Upper lobe of right lung (tissue), 1 donor: ENCODE measurements at places on chromosomes 6 and 20.
A peak's percentile ranks its signal among the peaks of the same experiment; 100 is the strongest.

- DNase-seq, result no peak
- H3K4me1 ChIP-seq, result no peaks in the 10 kb centered on the region
- H3K4me3 ChIP-seq, result no peak overlapping the region
- H3K27me3 ChIP-seq, result no peaks in the 10 kb centered on the region
- no peak overlapping the region for H3K27ac ChIP-seq
- H3K36me3 ChIP-seq, result peaks cover 31% of the 10 kb centered on the region
Measured at GRCh38 chr6:145903356-145904102, 60.6 kb downstream of the SHPRH start.

- H3K27me3 ChIP-seq, result no peaks in the 10 kb centered on the region
- no peak overlapping the region for H3K4me3 ChIP-seq
- peaks cover 8% of the 10 kb centered on the region for H3K4me1 ChIP-seq
- peak overlapping the region; percentile 51 for H3K27ac ChIP-seq
Measured at GRCh38 chr6:167543602-167544497, 219.0 kb downstream of the TTLL2 start.

- no peak overlapping the region for H3K4me3 ChIP-seq
- peak overlapping the region; percentile 15 for H3K27ac ChIP-seq
- no peaks in the 10 kb centered on the region for H3K27me3 ChIP-seq
- no peak for DNase-seq
- peaks cover 25% of the 10 kb centered on the region for H3K4me1 ChIP-seq
Measured at GRCh38 chr20:41180599-41181333, 43.4 kb downstream of the PLCG1 start.

DNA sequence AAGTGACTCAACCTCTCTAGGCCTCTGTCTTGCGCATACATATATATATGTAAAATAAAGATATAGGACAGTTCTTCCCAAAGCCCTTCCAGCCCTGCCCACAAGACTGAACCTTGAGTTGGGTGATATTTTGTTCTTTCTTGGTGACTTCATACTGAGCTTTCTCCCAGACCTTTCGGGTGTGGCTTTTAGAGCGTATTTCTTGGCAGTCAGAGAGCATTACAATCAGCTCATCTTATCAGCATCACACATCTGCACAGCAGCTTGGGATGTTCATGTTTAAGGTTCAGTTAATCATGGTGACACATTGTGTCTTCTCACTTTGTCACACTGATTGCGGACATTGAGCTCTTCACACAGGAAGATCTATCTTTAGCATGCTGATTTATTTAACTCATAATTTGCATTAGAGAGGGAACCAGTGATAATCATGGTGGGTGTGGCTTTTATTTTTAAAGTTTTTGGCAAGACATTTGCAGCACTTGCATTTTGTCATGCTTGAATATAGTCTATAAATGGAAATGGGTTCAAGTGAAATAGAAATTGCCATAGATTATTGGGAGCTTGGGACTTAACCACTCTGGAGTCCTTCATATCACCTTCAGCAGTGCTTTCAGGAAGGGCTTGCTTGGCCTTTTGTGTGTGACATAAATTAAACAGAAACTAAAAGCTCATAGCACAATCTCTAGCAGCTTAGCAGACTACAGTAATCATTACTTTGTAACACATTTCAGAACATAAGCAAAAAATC lies 8.3 kb downstream of the KIF3B start:
- H3K36me3 ChIP-seq, result no peaks in the 10 kb centered on the region
- peaks cover 14% of the 10 kb centered on the region for H3K4me1 ChIP-seq
- H3K27ac ChIP-seq, result peak overlapping the region; percentile 52
- DNase-seq, result no peak

DNA sequence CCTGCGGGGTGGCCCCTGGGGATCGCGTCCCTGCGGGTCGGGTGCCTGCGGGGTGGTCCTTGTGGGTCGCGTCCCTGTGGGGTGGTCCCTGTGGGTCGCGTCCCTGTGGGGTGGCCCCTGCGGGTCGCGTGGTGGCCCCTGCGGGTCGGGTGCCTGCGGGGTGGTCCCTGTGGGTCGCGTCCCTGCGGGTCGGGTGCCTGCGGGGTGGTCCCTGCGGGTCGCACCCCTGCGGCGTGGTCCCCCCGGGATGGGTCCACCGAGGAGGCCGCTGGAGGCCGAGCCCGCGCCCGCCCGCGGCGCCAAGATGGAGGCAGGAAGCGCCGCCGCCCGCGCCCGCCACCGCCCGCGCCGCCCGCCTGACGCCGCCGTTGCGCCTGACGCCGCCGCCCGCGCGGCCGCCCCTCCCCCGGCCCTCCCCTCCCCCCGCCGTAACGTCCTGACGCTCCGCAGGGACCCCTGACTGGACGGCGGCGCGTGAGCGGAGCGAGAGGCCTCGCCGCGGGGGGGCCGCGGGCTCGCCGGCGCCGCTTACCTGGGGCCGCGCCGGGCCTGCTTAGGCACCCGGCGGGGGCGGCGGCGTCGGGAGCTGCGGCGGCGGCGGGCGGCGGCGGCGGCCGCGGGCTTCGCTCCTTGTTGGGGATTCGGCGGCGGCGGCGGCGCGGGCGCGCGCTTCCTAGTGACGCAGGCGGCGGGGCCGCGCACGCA lies at the start of gene GMEB2:
TSS of gene GMEB2 (minus strand) at position 678 of the 705 bp plus-strand sequence. CDS start 7,704 bp downstream, outside the sequence.
- no peaks in the 10 kb centered on the region for H3K27me3 ChIP-seq
- peaks cover 8% of the 10 kb centered on the region for H3K4me1 ChIP-seq
- peak within 1 kb of the TSS; percentile 93 for H3K4me3 ChIP-seq
- peak within 1 kb of the TSS; percentile 93 for H3K27ac ChIP-seq

- no peaks in the 10 kb centered on the region for H3K4me1 ChIP-seq
- no peak for DNase-seq
- H3K4me3 ChIP-seq, result no peak overlapping the region
- no peaks in the 10 kb centered on the region for H3K36me3 ChIP-seq
Measured at GRCh38 chr6:144888621-144889020, 603.5 kb downstream of the UTRN start.

DNA sequence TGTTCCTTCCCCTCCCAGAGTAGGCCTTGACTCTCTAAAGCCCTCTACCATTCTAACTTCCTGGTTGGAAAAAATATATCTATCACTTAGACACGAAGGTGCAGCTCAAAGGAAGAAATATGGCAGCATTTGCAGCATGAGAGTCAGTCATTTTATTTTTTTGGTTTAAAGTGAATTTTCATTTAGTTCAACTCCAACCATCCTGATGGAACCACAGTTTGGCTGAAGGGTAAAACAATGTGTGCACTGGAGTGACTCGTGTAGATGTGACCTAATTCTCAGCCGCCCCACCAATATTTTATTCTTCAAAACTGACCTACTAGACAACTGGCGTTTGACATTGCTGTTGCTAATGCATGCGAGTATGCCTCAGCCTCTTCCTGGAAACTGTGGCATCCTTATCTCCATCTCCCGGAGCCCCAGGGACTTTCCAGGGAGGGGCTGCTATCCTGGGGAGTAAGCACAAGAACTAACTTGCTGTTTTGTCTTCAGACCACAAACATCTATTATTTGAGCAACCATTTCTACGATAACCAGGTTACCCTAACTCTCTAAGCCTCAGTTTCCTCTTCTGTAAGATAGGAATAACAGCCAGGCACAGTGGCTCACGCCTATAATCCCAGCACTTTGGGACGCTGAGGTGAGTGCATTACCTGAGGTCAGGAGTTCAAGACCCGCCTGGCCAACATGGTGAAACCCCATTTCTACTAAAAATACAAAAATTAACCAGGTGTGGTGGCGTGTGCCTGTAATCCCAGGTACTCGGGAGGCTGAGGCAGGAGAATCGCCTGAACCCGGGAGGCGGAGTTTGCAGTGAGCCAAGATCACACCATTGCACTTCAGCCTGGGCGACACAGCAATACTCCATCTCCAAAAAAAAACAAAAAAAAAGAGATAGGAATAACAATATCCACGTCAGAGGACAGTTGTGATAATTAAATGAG lies 148.7 kb upstream of the JARID2 start:
- no peaks in the 10 kb centered on the region for H3K27me3 ChIP-seq
- H3K36me3 ChIP-seq, result no peaks in the 10 kb centered on the region
- no peaks in the 10 kb centered on the region for H3K4me1 ChIP-seq
- no peak for DNase-seq

- no peak for DNase-seq
- H3K36me3 ChIP-seq, result no peaks in the 10 kb centered on the region
- no peak overlapping the region for H3K4me3 ChIP-seq
- no peaks in the 10 kb centered on the region for H3K27me3 ChIP-seq
- no peak overlapping the region for H3K27ac ChIP-seq
Measured at GRCh38 chr6:1297746-1298145, 14.2 kb upstream of the FOXQ1 start.

DNA sequence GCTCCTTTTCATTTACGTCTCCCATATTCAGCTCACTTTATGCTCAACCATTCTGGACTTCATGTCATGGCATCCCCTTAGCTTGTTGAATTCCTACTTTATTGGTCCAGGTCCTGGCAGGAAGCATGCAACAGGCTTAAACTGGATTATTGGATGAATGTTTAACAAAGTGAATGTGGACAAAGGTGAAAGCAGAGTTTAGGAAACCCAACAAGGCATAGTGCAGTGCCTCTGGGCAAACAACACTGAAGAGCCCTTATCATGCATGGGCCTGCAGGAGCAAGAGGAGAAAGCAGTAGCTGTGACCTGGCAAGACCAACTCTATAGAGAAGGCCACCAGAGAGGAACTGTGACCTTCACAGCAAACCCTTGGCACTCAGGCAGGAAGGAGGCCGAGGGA lies 5.3 kb upstream of the ANKRD66 start:
- no peaks in the 10 kb centered on the region for H3K36me3 ChIP-seq
- H3K4me1 ChIP-seq, result no peaks in the 10 kb centered on the region
- H3K27me3 ChIP-seq, result peaks cover 11% of the 10 kb centered on the region
- no peak overlapping the region for H3K27ac ChIP-seq
- DNase-seq, result no peak

DNA sequence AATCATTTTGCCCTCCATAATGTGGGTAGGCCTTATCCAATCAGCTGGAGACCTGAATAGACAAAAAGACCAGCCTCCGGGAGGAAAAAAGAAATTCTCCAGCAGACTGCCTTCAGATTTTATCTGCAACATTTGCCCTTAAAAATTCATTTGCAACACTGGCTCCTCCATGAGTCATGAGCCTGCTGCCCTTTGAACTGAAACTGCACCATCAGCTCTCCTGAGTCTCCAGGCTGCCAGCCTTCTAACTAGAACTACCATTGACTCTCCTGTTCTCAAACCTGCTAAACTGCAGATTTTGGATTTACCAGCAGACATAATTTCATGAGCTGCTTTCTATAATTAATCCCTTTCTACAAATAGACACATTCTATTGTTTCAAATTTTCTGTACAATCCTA lies 223.9 kb upstream of the THEMIS start:
- no peak overlapping the region for H3K4me3 ChIP-seq
- H3K36me3 ChIP-seq, result no peaks in the 10 kb centered on the region
- no peak for DNase-seq
- H3K27me3 ChIP-seq, result no peaks in the 10 kb centered on the region

GRCh38 chr6:55678330-55679224 lies 99.6 kb upstream of the HMGCLL1 start:
- DNase-seq, result no peak
- H3K27me3 ChIP-seq, result no peaks in the 10 kb centered on the region
- no peak overlapping the region for H3K4me3 ChIP-seq
- H3K27ac ChIP-seq, result peak overlapping the region; percentile 24
- no peaks in the 10 kb centered on the region for H3K36me3 ChIP-seq

DNA sequence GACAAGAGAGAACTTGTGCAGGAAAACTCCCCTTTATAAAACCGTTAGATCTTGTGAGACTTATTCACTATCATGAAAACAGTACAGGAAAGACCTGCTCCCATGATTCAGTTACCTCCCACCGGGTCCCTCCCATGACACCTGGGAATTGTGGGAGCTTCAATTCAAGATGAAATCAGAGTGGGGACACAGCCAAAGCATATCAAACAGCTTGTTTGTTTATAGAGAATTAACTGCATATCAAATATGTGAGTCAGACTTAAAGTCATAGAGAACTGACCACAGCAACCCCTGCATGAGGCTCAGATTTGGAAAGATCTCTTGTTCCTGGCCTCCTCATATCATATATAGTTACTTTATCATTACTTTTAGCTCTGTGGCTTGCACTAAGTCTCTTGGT lies 29.1 kb upstream of the HDAC2 start:
- DNase-seq, result no peak
- H3K36me3 ChIP-seq, result no peaks in the 10 kb centered on the region
- H3K4me3 ChIP-seq, result no peak overlapping the region
- H3K27ac ChIP-seq, result no peak overlapping the region
- H3K27me3 ChIP-seq, result no peaks in the 10 kb centered on the region

- no peaks in the 10 kb centered on the region for H3K27me3 ChIP-seq
- H3K4me3 ChIP-seq, result no peak overlapping the region
- no peak overlapping the region for H3K27ac ChIP-seq
- H3K4me1 ChIP-seq, result no peaks in the 10 kb centered on the region
- DNase-seq, result no peak
- H3K36me3 ChIP-seq, result peaks cover 48% of the 10 kb centered on the region
Measured at GRCh38 chr6:84197708-84198107, 29.7 kb downstream of the CEP162 start.

DNA sequence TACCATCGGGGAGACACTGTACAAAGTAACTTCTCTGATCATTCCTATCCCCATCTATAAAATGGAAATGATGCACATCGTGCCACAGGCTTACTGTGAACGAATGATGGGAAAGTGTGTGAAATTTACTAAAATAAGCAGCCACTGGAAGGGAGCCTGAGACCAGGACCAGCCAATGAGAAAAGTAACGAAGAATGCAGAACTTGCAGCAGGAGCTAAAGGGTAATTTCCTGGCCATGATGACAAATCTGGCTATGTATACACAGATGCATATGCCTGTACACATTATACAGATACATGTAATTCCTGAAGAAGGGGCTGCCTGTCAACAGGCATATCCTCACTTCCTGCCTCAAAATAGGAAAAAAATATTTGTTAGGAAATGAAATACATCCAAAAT lies 47.4 kb downstream of the GMDS start:
- no peak for DNase-seq
- no peaks in the 10 kb centered on the region for H3K36me3 ChIP-seq
- H3K27ac ChIP-seq, result no peak overlapping the region
- no peaks in the 10 kb centered on the region for H3K27me3 ChIP-seq

DNA sequence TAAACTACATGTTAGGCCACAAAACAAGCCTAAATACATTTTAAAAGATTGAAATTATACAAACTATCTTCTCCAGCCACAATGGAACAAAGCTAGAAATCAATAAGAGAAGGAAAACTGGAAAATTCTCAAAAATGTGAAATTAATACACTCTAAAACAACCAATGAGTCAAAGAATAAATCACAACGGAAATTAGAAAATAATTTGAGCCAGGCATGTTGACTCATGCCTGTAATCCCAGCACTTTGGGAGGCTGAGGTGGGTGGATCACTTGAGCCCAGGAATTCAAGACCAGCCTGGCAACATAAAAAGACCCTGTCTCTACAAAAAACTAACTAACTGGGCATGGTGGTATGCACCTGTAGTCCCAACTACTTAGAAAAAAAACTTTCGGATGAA lies 6.3 kb upstream of the WFDC13 start:
- no peak for DNase-seq
- no peak overlapping the region for H3K4me3 ChIP-seq
- H3K27ac ChIP-seq, result no peak overlapping the region
- H3K4me1 ChIP-seq, result no peaks in the 10 kb centered on the region

DNA sequence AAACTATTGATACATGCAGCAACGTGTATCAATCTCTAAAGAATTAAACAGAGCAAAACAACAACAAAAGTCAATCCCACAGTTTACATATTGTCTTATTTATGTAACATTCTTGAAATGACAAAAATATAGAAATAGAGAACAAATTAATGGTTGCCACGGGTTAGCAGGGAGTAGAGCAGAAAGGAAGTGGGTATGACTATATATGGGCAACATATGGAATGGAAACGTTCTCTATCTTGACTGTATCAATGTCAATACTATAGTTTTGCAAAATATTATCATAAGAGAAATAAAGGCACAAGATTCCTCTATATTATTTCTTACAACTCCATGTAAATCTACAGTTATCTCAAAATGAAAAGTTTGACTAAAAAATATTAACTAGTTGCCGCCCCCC lies 12.8 kb downstream of the AK9 start:
- H3K4me1 ChIP-seq, result no peaks in the 10 kb centered on the region
- H3K4me3 ChIP-seq, result no peak overlapping the region
- H3K27ac ChIP-seq, result no peak overlapping the region
